ENCODE measurements at places on chromosomes 4 and X. TPM values are rescaled to one million over a fixed set of nuclear protein-coding genes. Genes with fewer than 3 reads are reported as not detected.

- DNase-seq, result no peak
These were observed 8.2 kb downstream of the FAM184B start for GRCh38 chr4:17773135-17773698.

DNA sequence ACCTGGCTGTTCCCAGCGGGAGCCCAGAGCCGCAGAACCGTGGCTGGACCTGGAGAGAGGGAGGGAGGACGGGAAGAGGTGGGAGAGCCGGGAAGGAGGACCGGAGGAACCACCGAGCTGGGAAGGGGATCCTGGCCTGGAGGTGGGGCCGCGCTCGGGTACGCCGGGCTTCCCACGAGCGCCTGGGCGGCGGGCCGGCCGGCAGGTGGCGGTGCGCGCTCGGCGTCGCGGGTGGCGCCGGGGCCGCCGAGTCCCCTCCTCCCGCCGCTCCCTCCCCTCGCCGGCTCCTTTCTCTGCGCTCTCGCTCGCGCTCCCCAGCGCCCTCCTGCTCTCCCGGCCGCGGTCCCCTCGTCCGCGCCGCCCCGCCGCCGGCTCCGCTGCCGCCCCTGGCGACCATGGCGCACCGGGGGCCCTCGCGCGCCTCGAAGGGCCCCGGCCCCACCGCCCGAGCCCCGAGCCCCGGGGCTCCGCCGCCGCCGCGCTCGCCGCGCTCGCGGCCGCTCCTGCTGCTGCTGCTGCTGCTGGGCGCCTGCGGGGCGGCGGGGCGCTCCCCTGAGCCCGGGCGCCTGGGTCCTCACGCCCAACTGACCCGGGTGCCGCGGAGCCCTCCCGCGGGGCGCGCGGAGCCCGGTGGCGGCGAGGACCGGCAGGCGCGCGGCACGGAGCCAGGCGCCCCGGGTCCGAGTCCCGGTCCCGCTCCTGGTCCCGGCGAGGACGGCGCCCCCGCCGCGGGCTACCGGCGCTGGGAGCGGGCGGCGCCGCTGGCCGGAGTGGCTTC is at the start of gene SORCS2:
TSS of gene SORCS2 (plus strand) at position 287 of the 778 bp plus-strand sequence.
- DNase-seq, result peak; percentile 65

CISD2 gene
- 28.5 TPM for total RNA-seq

DLG3 gene
- total RNA-seq, result 24.1 TPM

DNA sequence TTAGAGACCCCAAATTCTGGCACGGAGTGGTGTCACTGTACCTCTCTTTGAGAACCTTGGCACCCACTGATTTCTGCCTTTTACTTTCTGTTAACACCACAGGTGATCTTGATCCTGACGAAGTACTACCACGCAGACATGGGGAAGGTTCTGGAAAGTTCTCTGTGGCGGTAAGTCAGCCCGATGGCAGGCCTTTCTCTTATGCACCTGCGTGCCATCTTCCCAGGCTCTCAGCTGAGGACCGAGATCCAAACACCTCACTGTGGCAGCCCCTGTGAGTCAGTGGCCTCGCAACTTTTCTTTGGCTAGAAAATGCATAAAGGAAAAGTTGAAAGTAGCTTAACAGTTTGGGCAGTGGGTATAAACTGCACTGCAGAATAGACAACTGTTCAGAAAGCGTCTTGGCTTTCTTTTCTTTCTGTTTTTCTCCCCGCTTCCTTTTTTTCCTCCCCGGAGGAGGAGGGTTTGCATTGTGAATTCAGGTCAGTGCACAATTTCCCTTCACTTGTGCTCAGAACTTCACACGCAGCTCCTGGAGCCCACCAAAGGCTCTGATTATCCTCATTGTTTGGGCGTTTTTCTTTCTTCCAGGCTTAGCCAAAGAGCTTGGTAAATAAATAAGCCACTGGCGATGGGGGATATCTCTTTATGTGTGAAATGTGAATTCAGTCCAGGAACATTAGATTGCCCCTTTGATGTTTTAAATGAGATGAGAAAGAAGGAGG is 38.4 kb downstream of the PSAPL1 start:
- DNase-seq, result no peak

DNA sequence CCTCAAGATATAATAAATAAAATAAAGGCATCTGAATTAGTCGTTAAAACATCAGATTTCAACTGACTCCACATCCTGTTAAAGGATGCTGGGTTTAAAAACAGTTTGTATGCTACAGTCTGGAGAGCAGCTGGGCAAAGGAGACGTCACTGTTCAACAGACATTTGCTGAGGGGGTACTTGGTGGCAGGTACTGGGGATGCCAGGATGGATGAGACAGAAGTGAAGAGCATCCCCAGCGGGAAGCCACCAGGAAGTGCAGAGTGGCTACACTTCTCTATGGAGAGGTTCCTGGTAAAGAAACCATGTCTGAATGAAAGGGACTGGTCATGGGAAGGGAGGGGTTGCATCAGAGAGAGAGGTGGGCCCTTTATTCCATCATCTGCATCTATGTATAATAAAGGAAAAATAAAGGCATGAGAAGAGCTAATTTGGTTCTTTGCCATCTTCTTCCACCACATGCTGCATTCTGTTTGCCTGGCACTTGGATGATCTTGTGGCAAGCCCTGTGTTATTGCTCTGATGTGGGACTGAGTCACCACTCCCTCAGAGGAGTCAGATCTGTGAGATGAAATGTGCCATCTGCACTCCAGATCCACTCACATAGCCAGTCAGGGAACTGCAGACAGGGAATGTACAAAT is 145.0 kb downstream of the SOWAHB start:
- DNase-seq, result no peak

DNA sequence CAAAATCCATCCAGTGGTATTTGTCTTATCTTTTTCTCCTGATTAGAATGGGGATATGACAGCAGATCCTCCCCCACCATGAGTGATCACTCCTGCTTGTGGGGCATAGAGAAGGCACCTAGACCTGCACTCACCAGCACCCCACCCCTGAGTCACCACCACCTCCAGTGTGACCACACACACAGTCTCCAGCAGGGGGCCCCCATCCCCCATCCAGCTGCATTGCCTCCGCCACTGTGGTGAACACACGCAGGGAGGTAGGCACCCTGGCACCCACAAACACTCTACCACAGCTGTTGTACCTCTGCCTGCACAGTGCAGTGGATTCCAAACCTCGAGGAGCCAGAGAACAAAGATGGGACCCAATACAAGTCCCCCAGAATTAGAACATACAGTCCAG is 9.0 kb upstream of the MAGEA8 start:
- DNase-seq, result no peak

DNA sequence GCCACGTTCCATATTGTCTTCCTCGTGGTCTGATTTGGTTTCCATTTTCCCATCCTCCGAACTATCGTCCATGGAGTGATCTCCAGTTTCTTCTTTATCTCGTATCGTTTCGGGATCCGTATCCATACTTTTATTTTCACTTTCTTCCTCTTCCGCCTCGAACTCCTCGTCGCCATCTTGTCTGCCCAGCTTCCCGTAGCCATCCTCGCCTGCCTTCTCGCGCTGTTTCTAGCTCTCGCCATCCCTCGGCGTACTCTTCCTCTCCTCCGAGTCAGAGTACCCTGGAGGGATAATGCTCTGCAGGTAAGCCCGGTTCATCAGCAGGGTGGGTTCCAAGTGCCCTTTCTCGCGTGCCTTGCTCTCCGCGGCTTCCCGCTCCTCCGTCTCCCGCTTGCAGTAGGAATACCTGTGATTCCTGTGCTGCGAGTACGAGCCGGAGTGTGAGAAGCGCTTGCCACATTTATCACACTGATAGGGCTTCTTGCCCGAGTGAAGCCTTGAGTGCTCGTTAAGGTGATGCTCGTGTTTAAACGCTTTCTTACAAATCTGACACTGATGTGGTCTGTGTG is 134.5 kb upstream of the TAPT1 start:
- no peak for DNase-seq

GRCh38 chr4:69764311-69764710 is 3.9 kb upstream of the SULT1B1 start:
- DNase-seq, result no peak

GRCh38 chr4:132284910-132285426 is 864.1 kb upstream of the PCDH10 start:
- DNase-seq, result no peak

DNA sequence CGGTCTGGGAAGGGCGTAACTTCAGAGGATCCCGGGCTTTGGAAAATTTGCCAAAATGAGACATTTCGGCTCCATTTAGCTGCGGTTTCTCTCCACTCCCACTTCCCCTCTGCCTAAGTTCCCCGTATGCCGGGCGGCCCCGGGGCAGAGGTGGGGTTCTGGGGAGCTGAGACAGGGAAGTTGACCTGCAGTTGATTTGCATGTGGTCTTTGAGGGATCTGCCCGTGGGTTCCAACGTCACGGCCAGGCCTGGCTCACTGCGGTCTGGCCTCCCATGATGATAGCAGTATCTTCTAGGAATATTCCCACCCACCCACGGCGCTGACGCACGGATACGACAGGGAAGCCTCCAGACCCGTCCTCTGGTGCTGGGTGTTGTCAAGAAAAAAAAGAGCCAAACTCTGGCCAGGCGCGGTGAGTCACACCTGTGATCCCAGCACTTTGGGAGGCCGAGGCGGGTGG is 27.3 kb upstream of the CRLF2 start:
- DNase-seq, result peak; percentile 90

DNA sequence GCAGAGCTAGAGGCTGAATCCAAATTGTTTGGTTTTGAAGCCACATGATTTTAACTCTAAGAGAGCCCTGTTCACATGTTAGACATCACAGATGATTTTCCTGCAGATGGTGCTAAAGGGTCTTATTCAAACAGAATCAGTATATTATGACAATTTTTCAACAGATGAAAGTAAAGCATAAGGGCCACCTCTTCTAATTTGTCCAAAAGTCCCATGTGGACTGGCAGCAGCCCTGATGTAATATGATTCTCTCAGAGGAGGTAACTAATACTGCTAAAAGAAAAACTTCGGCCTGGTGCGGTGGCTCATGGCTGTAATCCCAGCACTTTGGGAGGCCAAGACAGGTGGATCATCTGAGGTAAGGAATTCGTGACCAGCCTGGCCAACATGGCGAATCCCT is 26.0 kb upstream of the SETD7 start:
- DNase-seq, result no peak

- DNase-seq, result no peak
These were observed 89.0 kb upstream of the BMPR1B start for GRCh38 chr4:94668724-94669123.

BMPR1B gene
- total RNA-seq, result 6.0 TPM

- no peak for DNase-seq
These were observed 85.4 kb downstream of the INTS6L start for GRCh38 chrX:135605906-135606305.
